ENCODE measurements at places on chromosomes 13 and 19. TPM values are rescaled to one million over a fixed set of nuclear protein-coding genes. Genes with fewer than 3 reads are reported as not detected.

GRCh38 chr13:76643596-76643995 is 242.6 kb downstream of the KCTD12 start:
- no peak for DNase-seq

DNA sequence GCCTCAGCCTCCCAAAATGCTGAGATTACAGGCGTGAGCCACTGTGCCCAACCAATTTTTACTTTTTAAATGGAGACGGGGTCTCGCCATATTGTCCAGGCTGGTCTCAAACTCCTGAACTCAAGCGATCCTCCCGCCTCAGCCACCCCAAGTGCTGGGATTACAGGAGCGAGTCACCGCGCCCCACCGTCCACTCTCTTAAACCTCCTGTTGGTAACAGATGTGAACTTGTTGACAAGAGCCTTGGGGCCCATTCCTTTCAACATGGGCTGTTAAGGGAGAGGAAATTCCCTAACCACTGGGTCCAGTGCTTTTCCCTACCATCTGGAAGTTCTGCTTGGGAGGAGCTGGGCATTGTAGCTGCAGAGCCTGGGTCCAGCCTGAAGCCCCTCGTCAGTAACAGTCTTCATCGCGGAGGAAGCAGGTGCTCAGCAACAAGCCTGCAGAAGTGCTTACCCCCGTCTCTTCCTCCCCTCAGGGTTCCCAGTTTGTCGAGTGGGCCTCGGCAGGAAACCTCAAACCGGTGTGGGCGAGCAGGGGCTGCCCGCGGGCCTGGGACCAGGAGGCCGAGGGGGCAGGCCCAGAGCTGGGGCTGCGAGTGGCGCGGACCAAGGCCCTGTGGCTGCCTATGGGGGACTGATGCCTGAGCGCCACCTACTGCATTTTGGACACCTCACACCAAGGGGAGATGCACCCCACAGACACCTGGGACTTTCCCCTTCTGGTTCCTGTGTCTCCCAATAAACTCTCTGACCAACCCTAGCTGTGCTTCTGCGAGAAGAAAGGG is 4.0 kb upstream of the FLT3LG start:
- no peak for DNase-seq

- no peak for DNase-seq
Observed at GRCh38 chr13:50587115-50587514, 256.4 kb downstream of the DLEU7 start.

GRCh38 chr19:35363711-35364425 is 5.6 kb downstream of the FFAR3 start:
- DNase-seq, result no peak

- DNase-seq, result no peak
Observed at GRCh38 chr19:47084879-47085439, 28.6 kb downstream of the ZC3H4 start.

- no peak for DNase-seq
Observed at GRCh38 chr13:109919715-109920375, 133.5 kb upstream of the IRS2 start.

GRCh38 chr13:113766035-113766800 is 7.2 kb downstream of the TMEM255B start:
- DNase-seq, result no peak

- no peak for DNase-seq
Observed at GRCh38 chr13:43767341-43767931, 19.3 kb downstream of the ENOX1 start.

- DNase-seq, result no peak
Observed at GRCh38 chr13:24678151-24678550, 2.1 kb upstream of the ATP12A start.

DNA sequence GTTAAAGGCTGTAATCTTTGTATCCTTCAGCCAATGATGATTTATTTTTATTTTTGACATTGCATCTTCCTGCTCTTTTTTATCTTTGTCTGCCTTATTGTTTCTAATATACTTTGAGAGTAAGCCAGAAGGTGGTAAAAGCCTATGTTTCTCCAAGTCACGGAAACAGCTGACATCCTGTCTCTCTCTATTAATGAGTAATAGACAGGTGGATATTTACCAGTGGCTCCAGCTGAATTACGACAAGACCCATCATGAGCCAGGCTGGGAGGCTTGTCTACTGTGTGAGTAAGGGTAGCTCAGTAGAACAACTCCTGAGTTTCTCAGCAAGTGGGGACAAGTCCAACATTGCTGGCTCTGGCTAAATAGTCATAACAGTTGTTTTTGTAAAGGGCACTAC is 166.6 kb downstream of the NDFIP2 start:
- DNase-seq, result no peak

DNA sequence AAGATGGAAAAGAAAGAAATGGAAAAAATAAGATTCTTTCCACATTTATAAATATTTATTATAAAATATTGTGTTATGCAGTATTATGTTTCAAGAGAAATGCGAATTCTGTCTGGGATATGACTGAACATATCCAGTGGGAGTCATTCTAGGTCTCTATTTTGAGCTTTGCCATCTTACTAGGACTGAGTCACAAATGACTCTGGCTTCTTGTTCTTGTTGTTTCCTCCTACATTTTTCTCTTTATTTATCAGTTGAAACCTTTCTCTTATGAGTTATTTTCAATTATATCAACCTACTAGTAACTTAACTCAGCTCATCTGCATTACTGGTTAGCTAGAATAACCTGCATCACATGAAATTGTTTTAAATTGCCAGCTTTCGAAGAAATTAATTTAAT is 1247.3 kb downstream of the SLITRK1 start:
- no peak for DNase-seq

GRCh38 chr13:48879432-48879831 is 96.3 kb upstream of the FNDC3A start:
- DNase-seq, result no peak

GRCh38 chr19:46407856-46408663 is 5.3 kb downstream of the CCDC8 start:
- DNase-seq, result no peak

GRCh38 chr19:2797280-2797679 is 12.0 kb downstream of the THOP1 start:
- no peak for DNase-seq

- no peak for DNase-seq
Observed at GRCh38 chr13:44842158-44842557, 147.1 kb downstream of the NUFIP1 start.

GRCh38 chr13:110455941-110456340 is 105.6 kb downstream of the RAB20 start:
- peak; percentile 63 for DNase-seq

GRCh38 chr13:73230716-73231115 is 171.9 kb downstream of the KLF5 start:
- DNase-seq, result no peak

DNA sequence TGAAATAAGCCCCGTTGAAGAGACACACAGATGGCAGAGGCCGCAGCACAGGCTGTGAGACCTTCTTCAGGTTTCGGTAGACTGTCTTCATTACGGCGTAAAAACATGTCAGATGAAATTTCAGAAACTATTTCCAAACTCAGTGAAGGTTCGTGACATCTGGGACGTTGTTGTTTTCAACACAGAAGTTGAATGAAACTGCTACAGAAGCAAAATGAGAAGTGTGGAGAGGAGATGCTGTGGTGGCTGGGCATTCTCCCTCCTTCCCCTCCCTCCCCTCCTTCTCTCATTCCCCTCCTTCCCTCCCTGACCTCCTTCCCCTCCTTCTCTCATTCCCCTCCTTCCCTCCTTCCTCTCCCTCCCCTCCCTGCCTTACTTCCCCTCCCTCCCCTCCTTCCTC is 113.6 kb downstream of the ATP11A start:
- no peak for DNase-seq

LAIR1 gene
- 16.3 TPM for total RNA-seq

CLDN10 gene
- 4.0 TPM for total RNA-seq

DMWD gene
- 11.3 TPM for total RNA-seq

FLT1 gene
- total RNA-seq, result 11.4 TPM

CPAMD8 gene
- total RNA-seq, result 1.0 TPM

NCR1 gene
- 1.8 TPM for total RNA-seq
